ENCODE measurements at places on chromosomes 3 and 15.
A peak's percentile ranks its signal among the peaks of the same experiment; 100 is the strongest.

GRCh38 chr15:58704155-58704865 is 45.2 kb downstream of the ADAM10 start:
- no peak for DNase-seq

GRCh38 chr3:30640851-30641250 is 34.5 kb downstream of the TGFBR2 start:
- DNase-seq: no peak

DNA sequence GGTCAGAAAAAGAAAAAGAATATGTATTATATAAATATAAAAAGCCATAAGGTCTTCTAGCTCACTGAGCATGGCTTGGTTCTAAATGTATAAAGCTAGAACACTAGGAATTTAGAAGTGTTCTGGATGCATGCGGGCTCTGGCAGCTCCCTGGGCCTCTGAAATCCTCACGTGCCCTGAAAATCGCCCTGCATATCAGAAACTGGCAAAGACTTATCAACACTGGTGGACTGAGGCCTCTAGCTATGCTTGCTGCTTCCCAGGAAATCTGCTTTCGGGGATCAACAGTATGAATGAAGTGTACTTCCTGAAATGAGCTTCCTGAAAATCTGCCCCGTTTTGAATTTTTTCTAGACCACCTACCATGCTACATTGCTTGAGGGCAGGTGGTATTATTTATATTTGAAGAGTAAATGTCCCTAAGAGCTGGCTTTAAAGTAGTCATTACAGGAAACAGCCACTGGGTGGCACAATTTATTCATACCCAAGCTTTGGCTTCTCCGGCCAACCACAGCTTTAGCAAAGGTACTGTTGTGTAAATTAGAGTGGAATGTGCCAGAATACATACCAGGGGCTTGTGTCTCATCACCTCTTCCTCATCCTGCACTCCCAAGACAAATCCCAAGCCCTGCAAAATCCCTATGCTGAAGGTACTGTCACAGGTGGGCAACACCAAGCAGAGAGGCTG is 17.7 kb downstream of the CRTAP start:
- peak; percentile 41 for DNase-seq

DNA sequence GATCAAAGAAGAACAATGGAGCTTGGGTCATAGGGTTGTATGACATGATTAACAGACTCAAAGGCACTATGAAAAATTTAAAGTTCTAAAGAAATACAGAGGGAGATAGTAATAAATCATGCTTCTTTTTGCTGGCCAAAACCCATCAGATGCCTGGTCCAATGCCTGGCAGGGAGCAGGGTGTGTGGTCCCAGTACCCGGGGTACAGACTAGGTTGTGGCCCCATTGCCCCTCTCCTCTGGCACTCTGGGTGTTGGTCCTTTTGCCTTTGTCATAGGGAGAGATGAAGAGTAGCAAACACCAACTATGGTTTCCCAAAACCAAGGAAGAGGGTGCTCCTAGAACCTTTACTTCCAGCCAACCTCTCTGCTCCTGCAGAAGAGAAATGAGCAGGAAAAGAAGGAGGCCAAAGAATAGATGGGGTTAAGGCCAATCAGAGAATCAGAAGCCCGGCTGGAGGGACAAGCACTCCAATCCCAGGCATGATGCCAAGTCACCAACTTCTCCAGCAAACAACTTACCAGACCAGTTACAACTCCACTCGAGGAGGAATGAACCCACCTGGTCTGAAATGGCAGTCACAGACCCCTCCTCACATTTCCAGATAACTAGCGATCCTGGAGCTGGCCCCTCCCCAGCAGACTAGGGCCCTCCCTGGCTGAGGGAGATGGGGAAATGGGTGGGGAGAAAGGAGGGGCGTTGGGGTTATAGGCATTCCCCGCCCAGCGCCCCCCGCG is 1.8 kb downstream of the IGDCC3 start:
- DNase-seq: no peak

DNA sequence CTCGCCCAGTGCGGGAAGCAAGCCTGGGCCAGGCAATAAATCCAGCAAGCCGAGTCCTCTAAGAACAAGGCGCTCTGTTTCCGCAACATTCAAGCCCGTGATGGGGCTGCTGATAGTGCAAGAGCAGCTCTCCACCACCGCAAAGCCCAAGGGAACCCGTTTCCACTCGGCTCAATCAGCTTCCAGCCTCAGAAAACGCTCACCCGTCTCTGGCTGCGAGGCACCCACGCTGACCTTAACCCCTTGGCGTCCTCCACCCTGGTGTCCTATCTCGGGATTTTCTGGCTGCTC is 17.8 kb downstream of the SPATA12 start:
- DNase-seq: peak; percentile 24

GRCh38 chr3:37751967-37752648 is 109.6 kb upstream of the CTDSPL start:
- no peak for DNase-seq

DNA sequence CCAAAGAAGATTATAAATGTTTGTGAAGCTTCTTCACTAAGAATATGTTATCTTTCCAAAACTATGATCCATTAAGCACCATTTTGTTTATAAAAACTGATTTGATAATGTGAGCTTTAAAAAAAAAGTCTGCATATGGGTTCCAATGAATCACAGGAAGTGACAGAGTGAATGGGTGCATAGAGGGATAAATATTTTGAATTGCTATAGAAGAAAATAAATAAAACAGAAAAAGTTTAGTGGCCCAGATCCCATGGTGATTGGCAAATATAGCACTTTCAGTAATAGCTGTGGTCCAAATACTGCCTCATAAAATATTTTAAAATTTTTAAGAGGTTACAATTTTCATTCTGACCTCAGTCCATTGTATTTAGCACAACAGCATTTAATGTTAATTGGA is 19.2 kb downstream of the CPA3 start:
- no peak for DNase-seq

GRCh38 chr15:45163508-45163856 is 24.3 kb downstream of the SHF start:
- no peak for DNase-seq

GRCh38 chr15:78133801-78134200 is 2.6 kb upstream of the CIB2 start:
- DNase-seq: no peak

- DNase-seq: peak; percentile 63
Measured at GRCh38 chr15:77024273-77025082, 29.6 kb downstream of the PSTPIP1 start.

GRCh38 chr15:84750583-84751092 is 2.2 kb downstream of the ZNF592 start:
- DNase-seq: no peak

DNA sequence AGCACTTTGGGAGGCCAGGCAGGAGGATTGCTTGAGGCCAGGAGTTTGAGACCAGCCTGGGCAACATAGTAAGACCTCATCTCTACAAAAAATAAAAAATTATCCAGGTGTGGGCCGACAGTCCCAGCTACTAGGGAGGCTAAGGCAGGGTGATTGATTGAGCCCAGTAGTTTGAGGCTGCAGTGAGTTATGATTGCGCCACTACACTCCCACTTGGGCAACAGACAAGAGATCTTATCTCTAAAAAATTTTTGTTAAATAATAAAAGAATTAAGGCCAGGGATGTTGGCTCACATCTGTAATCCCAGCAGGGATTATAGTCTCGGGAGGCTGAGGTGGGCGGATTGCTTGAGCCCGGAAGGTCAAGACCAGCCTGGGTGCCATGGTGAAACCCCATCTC is 25.8 kb upstream of the NFKBIZ start:
- DNase-seq: no peak

- DNase-seq: no peak
Measured at GRCh38 chr3:101781166-101781565, 2.2 kb downstream of the NXPE3 start.

DNA sequence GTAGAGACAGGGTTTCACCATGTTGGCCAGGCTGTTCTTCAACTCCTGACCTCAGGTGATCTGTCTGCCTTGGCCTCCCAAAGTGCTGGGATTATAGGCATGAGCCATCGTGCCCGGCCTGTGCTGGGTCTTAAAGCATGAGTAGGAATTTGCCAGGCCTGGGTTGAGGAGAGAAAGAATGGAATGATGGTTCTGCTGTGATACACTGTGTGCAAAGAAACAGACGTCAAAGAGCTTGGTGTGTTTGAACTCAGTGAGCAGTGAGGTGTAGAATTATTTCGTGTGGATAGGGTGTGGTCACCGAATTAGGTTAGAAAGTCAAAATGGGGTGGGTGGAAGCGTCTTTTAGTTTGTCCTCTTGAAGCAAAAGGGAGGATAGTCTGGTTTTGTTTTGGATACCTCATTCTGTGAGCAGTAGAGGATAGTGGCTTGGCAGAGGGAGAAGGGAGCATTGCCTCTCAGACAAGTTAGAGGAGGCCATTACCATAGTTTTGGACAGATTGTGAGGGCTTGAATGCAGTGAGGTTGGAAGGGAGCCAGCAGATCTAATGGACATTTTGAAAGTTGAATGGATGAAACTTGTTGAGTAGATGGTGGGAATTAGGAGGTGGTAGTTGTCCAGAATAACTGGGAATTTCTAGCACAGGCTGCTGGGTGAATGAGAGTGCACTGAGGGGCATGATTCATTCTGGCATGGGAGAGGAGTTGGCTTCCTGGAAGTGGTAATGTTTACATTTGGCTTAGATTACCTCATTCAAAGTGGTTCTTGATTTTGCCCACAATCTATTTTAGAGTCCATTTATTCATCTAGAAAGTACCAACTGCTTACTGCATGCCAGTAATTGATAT is 27.2 kb downstream of the AKAP13 start:
- DNase-seq: no peak

GRCh38 chr3:127306361-127307111 is 18.7 kb upstream of the PRR20G start:
- no peak for DNase-seq

GRCh38 chr15:65100442-65100841 is 14.6 kb downstream of the UBAP1L start:
- no peak for DNase-seq

DNA sequence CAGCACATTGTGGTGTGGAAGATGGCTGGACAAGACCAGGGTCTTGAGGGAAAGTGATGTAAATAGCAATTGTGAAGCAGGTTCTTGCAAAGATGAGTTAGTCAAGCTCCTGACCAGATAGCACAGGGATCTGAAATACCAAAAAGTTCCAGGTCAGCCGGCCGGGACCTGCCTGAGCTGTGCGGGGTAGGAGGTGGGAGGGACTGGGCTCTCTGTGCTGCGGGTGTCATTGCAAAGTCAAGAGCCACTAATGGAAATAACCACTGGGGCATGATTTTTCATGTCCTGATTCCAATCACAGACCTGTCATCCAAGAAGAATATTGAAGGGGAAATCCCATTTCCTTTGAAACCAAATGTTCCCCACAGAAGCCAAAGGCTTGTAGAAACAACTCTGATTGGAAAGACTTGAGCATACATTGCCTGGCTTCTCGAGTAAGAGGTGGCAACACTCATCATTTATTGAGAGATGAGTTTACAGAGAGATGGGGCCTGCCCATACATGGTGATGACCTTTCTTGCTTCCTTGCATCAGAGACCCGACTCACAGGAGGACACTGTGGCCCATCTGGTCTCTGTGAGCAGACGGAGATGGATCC is 44.2 kb upstream of the KY start:
- DNase-seq: no peak

- DNase-seq: no peak
Measured at GRCh38 chr3:50237133-50237651, 1.2 kb downstream of the GNAI2 start.

- no peak for DNase-seq
Measured at GRCh38 chr15:100502651-100503050, 26.1 kb downstream of the CERS3 start.

- no peak for DNase-seq
Measured at GRCh38 chr3:56536735-56537134, 20.2 kb upstream of the CCDC66 start.

- no peak for DNase-seq
Measured at GRCh38 chr3:129654131-129654530, 47.7 kb upstream of the PLXND1 start.

- DNase-seq: peak; percentile 71
Measured at GRCh38 chr3:186365202-186365974, 3.4 kb upstream of the DGKG start.

- no peak for DNase-seq
Measured at GRCh38 chr15:35486296-35486695, 59.7 kb downstream of the DPH6 start.

- DNase-seq: no peak
Measured at GRCh38 chr3:140559546-140559945, 118.3 kb upstream of the TRIM42 start.

- DNase-seq: peak; percentile 16
Measured at GRCh38 chr3:185253645-185254410, at the start of gene EHHADH. TSS of gene EHHADH (minus strand) at chr3:185254049. CDS start at chr3:185254022, 27 bp downstream.

- no peak for DNase-seq
Measured at GRCh38 chr3:143220741-143221140, 101.2 kb downstream of the CHST2 start.

DNA sequence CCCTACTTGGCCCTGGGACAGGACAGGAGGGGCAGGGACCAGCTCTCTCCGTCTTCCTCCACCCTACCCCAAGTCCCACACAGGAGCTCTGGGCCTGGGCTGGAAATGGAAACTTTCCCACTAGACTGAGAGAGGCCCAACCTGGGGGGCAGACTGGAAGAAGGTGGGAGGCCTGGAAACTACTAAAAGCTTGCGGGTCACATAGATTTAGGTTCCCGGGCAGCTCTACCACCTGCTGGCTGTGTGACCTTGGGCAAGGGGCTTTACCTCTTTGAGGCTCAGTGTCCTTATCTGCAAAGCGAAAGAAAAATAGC is 49.9 kb upstream of the CCDC174 start:
- DNase-seq: no peak

- DNase-seq: no peak
Measured at GRCh38 chr3:51522273-51522962, 16.1 kb upstream of the RAD54L2 start.

GRCh38 chr15:39629371-39629770 is 48.5 kb downstream of the THBS1 start:
- no peak for DNase-seq

DNA sequence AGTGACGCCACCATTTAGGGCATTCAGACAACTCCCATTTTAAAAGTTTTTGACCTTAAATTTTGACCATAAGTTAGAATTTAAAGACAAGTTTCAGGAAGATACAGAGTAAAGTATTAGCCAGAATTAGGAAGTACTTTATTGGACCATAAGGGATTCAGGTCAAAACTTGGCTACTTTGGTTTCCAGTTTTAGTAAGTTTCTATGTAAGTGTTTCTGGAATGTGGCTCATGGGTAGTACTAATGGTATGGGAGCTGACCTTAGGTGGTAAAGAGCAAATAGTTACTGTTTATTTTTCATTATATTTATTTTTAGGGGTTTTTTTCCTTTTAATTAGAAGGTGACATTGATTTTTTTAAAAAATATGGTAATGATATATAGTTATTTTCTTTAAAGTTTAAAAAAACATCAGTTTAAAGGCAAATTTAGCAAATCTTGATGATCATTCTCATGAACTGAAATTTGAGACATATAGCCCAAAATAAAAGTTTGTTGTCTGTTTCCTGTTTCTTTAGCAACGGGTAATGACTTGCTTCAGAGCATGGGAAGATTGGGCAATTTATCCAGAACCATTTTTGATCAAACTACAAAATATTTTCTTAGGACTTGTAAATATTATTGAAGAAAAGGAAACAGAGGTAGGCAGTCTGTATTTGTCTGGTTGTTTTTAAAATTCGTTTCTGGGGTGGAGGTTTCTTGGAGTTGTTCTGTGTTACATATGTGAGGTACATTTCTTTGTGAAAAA is 34.3 kb downstream of the U2SURP start:
- DNase-seq: no peak

Data from anterior cingulate cortex (tissue), 58 donors.